ENCODE measurements at places on chromosomes 3 and 15. TPM values are rescaled to one million over a fixed set of nuclear protein-coding genes. Genes with fewer than 3 reads are reported as not detected.

Gene CCDC33
- total RNA-seq, result not detected

Gene TMCO5A
- total RNA-seq, result not detected

Gene SMCO1
- total RNA-seq, result not detected

Gene CD200
- 5.2 TPM for total RNA-seq

Gene HYKK
- total RNA-seq, result 4.7 TPM

Gene PFN2
- 0.27 TPM for total RNA-seq

Gene EAF2
- 11.7 TPM for total RNA-seq

Gene HCN4
- not detected for total RNA-seq

Gene ITIH3
- not detected for total RNA-seq

Gene A4GNT
- not detected for total RNA-seq

Gene SERPINI2
- total RNA-seq, result not detected

Gene EBLN2
- total RNA-seq, result 6.3 TPM

Gene ZNF660
- total RNA-seq, result 0.15 TPM

All from activated CD4-positive, alpha-beta T cell treated with anti-CD3 and anti-CD28 coated beads, Interleukin-2, amount 10 ng/mL, durations not matched to agents 7 days and 5 days (primary cell).